Astrocyte of the spinal cord (primary cell): ENCODE measurements at places on chromosomes 1 and 21.

DNA sequence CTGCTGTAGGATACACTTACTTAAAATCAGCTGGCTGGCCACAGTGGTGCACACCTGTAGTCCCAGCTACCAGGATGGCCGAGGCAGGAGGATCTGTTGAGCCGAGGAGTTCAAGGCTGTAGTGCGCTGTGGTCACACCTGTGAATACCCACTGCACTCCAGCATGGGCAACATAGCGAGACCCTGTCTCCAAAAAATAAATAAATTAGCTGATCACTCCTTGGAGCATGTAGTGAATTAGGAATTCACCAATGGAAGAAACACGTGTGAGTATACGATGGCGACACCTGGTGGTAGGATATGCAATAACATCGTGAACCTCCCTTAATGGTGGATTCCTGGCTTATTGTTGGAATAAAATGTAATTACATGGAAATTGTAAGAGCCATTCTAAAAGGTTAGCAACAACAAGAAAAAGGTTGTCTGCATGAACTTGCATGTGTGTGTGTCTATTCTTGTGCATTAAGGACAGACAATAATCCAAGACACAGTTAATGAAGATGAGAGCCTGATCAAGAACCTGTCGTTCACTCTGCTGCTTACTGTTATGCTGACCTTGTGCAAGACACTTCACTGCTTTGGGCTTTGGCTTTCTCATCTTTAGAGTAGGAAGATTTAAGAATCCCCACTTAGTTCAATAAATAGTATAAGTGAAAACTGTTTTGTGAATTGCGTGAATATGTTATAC, 38.6 kb upstream of the COX20 start:
- DNase-seq, result peak; percentile 67

DNA sequence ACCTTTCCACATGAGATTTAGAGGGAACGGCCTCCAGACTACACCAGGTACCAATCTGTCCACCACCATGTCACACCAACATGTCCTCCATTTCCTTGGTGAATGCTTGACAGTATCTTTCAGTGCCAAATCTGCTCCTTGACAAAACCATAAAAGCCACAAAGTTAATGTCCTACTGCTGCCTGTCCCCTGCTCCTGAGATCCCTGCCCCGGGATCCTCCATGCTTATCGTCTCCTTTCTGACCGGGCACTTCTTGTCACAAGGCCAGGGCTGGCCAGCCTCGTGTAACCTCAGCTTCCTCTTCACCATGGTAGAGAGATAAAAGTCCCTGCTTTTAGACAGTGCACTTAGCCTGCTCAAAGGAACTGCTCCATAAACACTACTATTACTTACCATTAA, 136.2 kb downstream of the NAV1 start:
- DNase-seq, result peak; percentile 16

- peak; percentile 6 for DNase-seq
Measured at GRCh38 chr1:90834886-90835660, 118.0 kb upstream of the BARHL2 start.

DNA sequence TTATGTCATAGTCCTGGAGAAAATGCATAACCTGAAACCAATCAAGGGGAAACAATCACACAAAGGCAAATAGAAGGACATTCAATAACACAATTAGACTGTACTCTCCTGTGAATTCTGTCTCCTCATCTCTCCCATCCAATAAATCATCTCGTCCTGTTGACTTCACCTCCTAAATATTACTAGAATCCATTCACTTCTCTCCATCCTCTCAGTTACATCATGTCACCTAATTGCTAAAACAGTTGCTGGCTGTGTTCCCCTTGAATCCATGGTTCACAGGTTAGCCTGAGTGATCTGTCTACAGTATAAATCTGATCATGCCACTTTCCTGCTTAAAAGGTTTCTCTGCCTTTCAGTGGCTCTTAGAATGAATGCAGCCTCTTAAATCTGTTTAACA, 220.2 kb downstream of the TGFB2 start:
- DNase-seq, result no peak

- DNase-seq, result no peak
Measured at GRCh38 chr1:15837931-15838330, 9.6 kb upstream of the SPEN start.

- no peak for DNase-seq
Measured at GRCh38 chr1:199033661-199034060, 394.8 kb downstream of the PTPRC start.

- no peak for DNase-seq
Measured at GRCh38 chr1:221698579-221699349, 43.1 kb downstream of the DUSP10 start.

- peak; percentile 19 for DNase-seq
Measured at GRCh38 chr1:155051777-155052398, 772 bp downstream of the ADAM15 start.

DNA sequence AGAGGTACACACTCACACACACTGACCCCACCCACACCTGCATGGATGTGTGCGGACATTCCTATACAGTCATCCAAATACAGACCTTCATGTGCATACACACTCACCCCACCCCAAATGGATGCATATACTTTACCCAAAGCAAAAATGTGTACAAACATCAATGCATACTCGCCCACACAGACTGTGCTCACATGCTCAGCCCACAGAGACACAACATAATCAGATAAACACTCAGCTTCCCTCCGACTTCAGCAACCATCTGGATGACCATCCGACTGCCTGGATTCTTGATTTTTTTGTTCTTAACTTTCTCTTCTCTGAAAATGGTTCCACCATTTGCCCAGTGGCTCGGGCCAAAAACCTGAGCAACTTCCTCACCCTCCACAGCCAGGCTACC, 24.4 kb upstream of the GJB5 start:
- DNase-seq, result no peak

DNA sequence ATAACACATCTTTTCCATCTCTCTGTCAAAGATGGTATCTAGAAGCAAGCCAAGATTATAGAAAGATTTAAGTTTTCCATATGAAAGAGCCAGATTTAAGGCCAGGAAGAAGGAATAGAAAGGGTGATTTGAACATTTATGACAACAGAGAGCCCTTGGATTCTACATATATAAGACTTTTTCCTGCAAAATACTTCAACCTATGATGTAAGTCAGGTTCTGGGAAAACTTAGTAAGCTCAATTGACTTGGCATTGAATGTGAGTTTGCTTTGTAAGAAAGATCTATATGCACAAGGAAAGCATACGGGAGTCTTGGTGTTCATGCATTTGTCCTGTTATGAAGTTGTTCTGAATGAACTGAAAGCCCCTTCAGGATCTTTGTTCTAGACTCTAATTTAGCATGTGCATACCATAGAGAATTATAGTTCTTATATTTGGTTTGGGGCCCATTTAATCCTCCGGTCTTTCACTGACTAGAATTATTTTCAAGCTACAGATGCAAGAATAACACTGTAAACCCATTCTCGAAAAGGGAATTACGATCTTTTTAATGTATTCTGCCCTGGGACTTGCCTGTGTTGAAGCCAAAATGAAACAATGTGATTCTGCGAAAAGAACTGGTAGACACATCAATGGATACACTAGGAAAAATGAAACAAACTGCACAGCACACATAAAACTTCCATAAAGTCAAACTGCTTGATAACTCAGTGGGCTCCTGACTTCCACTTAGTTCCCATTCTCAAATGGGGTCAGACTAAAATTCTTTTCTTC, 152.8 kb downstream of the DISP1 start:
- DNase-seq, result no peak

- DNase-seq, result peak; percentile 93
Measured at GRCh38 chr1:28437924-28438699, 67.7 kb upstream of the RCC1 start.

- DNase-seq, result no peak
Measured at GRCh38 chr1:23356471-23357137, 12.5 kb upstream of the HNRNPR start.

DNA sequence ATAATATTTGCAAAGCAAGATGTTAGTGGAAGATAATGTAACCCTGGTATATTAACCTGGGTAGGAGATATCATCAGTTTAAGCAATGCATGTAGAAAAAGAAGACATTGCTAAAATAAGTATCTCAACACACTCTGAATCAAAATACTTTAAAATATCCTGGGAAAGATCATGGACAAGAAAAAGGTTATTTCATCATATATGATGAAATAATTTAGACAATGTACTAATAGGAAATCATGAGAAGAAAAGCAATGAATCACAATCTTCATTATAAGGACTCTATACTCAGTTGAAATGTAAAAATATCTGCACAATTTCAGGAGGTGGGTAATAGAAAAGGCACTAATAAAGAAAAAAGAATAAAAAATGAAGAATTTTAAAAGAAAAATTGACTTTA, 158.8 kb downstream of the KCNT2 start:
- DNase-seq, result no peak

DNA sequence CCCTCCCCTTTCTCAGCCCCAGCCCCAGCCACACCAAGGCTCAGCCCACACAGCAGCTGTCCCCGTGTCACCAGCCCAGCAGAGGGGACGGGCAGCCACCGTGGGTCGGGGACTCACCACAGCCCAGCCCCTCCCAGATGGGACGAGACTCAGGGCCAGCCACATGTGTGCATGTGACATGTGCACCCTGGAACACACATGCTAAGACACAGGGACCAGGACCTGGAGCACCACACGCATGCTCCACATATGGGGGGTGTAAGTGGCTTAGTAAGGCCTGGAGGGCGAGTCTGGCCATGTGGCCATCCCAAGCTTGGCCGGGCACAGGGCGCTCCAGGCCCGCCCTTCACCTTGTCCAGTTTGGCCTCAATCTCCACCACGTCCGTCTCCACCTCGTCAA, 4.0 kb downstream of the ACAP3 start:
- DNase-seq, result no peak

DNA sequence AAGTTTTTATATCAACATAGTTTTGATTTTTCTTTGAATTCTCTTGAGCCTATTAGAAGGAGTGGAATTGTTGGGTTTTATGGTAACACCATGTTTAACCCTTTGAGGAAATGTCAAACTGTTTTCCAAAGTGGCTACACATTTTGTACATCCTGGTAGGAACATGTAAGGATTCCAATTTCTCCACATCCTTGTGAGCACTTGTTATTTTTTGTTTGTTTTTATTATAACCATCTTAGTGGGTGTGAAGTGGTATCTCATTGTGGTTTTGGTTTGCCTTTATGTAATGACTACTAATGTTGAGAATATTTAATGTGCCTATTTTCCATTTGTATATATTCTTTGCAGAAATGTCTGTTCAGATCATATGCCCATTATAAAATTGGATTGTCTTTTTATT, 120.5 kb downstream of the FGGY start:
- DNase-seq, result no peak

GRCh38 chr1:223727541-223727940, 15.2 kb downstream of the CAPN2 start:
- DNase-seq, result peak; percentile 49

GRCh38 chr1:11318982-11319381, 46.0 kb downstream of the UBIAD1 start:
- no peak for DNase-seq

GRCh38 chr1:200275415-200275814, 134.4 kb downstream of the ZNF281 start:
- no peak for DNase-seq

- DNase-seq, result no peak
Measured at GRCh38 chr1:207669528-207670009, 24.6 kb downstream of the CR1L start.

GRCh38 chr1:227912866-227913265, 34.9 kb downstream of the WNT9A start:
- DNase-seq, result no peak

DNA sequence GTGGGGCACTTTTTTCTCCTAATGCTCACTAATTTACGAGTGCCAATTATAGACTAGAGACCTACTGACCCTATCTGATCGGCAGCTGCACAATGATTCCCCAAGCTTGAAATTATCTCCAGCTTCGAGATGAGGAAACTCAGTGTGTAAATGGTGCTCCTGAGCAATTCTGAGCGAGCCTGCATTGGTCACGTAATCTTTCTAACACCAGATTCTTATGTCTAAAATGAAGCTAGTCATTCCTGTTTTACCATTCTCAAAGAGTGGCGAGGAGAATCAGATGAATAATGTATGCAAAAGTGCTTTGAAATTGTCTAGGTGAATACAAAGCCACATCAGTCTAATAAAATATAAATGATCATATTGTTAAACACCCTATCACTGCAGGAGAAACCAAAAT, 318.1 kb upstream of the FAM78B start:
- no peak for DNase-seq

DNA sequence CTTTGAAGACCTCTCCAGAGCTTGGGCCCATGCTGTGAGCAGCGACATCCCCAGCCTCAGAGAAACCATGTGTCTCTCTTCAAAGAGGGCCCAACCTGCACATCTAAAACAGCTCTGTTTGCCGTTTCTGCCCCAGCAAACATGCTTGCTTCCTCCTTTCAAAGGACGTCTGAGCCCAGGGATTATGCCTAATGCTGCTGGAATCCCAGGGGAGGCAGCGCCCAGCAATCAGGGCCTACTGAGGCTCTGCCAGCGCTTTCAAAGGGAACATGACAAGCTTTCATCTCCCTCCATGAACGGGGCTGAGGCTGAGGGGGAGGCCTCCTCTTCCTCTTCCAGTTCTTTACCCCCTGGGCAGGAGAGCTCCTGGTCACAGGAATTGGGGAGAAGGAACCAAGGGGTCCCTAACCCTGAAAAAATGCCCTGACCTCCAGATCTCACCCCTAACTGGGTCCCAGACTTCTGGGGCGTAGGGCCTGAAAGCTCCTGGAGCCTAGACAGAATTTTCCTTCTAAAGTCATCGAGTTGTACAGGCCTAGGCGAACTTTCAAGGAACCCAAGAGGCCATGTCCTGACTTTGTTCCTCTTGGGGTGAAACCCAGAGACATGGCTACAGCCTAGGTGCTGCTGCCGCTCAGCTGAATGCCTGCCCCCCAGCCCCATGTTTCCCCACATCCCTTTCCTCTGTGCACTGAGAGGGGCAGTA, 13.4 kb upstream of the ASCL5 start:
- no peak for DNase-seq

DNA sequence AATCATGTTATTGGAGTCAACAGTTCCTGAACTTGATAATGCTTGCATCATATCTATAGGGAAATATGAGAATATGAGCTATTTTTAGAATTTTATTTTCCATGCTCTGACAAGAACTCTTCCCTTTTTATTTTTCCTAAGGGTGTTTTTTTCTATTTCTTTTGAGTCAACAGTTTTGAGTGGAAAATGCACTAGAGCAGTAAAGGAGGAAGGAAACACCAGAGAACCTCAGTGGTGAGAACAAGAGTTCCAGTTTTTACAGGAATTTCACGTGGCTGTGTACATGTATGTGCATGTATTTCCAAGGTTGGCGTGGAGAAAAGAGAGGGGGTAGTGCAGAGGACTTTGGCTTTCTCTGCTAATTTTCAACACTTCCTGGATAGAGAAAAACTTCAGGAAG, 63.6 kb upstream of the TNFSF18 start:
- DNase-seq, result no peak

GRCh38 chr21:42670884-42671283, 17.5 kb downstream of the PDE9A start:
- no peak for DNase-seq

- no peak for DNase-seq
Measured at GRCh38 chr1:117143172-117143571, 21.6 kb upstream of the TRIM45 start.

GRCh38 chr1:207314816-207315215, 6.7 kb upstream of the CD55 start:
- DNase-seq, result no peak
